ENCODE measurements at places on chromosomes 6 and 20. TPM values are rescaled to one million over a fixed set of nuclear protein-coding genes. Genes with fewer than 3 reads are reported as not detected.

ABCC10 gene
- polyA plus RNA-seq, result 23.4 TPM

VGLL2 gene
- polyA plus RNA-seq, result 82.7 TPM

ZMYND8 gene
- polyA plus RNA-seq, result 18.6 TPM

BCAS1 gene
- polyA plus RNA-seq, result 8.2 TPM
